ENCODE measurements at places on chromosomes 7 and 10.

DNA sequence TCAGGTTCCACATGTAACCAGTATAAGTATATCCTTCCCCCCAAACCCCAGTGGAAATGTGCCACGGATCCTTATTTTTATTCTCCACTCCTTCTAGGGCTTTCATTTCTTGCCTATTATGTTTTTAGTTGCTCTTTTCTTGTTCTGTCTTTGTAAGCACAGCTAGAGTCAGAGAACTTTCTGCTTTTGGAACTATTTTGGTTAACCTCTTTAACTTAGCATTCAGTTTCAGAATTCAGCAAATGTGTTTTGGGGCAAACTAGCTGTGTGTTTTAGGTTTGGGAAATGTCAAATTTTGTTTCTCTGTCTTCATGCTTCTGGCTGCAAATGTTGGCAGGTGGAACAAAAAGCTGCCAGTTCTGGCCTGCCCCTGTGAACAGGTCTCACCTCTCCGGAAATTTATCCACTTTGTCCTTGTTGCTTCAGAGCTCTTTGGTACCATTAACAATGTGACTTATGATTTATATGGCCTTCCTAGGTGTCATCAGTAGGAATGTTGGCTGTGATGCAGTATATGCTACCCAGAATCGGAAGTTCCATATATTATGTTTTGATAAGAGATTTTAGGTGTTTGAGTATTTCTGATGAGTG lies 156.1 kb downstream of the ADK start:
- no peak for DNase-seq

DNA sequence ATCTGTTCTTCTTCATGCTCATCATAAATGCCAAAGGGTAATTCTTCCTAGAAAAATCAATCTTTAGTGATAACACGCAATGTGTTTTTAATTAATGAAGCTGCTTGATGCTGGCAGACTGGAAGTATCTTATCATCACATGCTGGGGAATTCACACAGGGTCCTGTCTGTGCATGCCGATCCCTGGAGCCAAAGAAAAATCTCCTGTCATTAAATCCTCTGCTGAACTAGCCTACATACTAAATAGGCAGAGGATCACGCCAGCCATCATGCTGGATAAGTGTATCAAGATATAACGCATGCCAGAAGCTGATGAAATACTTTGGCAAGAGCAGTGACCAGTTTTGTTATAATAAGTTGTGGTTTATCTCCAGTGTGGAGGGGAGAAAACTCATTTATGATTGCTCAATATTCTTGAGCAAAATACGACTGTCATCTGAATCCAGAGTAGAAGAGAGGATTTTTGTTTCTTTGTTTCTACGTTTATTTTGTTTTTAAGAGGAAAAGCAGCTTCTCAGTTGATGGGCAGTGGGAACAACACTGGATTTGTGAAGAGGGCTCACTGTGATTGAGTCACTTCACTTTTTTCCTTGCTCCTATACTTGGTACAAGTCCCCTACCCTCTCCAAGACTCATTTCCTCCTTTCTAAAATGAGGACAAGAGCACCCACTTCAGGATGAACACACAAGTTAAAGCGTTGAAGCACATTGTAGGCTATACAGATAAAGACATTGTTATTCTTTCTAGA lies 649.1 kb downstream of the TNS3 start:
- DNase-seq: no peak

DNA sequence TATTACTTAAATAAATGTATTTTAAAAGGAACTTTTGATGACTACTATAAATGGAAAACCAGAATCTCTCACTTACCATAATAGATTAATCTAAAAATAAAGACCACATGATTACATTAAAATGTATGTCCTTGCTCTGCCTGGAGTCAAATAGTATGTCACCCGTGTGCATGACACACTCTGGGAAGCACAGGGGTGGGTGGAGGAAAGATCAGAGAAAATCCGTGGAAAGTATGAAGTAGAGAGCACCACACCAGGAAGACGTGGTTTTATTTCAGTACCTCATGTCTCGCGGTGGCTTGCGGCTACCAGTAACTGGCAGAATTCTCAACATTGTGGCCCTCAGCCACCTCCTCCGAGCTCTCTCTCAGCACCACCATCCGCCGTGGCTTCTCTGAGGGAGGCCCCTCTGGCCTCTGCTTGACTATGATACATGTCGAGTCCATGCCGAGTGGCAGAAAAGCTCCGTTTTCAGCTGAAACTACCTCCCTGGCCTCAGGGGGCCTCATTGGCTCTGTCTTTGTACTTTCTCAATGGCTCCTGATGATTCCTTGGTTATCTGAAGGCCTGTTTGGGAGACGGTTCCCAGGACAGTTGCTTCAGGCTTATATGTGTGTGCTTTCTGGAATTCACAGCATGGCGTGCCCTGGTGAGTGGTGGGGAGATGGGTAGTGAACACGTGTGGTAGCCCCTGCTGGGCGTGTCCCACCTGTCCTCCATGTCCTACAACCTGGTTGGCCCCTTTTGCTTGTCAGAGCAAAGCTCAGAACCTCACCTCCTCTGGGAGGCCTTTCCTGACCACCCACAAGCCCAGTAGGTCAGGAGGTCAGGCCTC lies 49.8 kb downstream of the LHPP start:
- no peak for DNase-seq

DNA sequence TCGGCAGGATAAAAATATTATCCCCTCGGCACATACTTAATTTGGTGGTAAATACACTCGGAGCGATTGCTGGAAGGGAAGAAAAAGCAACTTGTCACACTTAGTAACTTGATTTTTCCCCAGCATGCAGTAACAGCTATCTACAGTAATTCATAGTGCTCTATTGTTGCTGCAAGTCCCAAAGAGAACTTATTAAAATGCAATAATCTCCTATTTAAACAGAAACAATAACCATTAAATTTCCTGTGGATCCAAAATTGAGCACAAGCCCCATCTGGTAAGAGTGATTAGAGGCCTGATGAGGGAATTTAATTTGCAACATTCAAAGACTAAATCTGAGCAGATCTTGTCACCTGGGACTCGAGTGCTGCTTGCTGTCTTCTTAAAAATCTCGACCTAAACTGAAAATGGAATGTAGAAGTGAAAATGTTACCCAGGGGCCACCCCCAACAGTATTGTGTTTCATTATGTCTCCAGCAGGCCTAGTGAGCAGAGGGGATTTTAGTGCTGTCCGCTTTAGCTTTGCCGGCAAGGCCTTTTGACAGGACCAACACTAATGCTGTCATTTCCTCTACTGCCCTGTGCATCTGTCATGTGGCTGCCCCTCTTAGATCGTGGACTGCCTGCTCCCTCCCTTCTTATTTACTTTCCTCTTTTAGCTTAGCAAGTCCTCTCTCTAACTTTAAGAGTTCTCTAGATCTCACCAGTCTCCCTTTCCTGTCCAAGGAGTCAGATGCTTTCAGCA lies 639.7 kb downstream of the AUTS2 start:
- DNase-seq: no peak

- no peak for DNase-seq
Observed at GRCh38 chr10:116732573-116732972, 9.8 kb downstream of the HSPA12A start.

DNA sequence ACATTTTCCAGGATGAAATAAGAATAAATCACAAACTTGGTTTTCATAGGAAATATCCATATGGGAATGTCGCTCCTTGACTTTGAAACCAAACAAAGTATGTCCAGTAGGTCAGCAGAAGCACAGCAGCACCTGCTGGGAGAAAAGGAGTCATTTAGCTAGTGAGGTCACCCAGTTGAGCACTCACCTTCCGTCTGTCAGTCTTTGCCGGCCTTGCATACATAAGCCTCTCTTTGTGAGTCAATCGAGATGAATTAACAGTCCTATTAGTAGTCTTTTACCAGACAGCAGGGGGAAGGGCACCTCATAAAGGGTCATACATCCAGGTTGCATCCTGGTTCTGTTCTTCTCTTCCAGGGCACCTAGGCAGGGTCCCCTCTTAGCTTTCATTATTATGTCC lies 232.5 kb upstream of the FZD1 start:
- DNase-seq: no peak

DNA sequence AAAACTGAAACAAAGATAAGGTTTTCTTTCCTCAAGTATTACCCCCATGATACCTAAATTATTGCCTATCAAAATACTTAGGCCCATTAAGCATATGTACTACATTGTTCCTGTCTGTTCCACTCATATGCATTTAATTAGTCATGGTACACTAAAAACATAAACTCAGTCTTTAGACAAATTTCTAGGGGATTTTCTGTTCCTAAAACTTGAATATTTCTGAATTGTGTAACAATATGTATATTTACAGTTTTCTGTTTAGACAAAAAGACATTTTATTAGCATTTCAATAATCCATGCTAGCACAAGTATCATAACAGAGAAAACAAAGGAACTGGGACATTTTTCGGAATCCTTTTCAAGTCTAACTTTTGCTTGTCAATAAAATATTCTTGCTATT lies 234.2 kb downstream of the CRPPA start:
- DNase-seq: no peak

GRCh38 chr7:134752006-134752760 lies 27.3 kb upstream of the CALD1 start:
- no peak for DNase-seq

DNA sequence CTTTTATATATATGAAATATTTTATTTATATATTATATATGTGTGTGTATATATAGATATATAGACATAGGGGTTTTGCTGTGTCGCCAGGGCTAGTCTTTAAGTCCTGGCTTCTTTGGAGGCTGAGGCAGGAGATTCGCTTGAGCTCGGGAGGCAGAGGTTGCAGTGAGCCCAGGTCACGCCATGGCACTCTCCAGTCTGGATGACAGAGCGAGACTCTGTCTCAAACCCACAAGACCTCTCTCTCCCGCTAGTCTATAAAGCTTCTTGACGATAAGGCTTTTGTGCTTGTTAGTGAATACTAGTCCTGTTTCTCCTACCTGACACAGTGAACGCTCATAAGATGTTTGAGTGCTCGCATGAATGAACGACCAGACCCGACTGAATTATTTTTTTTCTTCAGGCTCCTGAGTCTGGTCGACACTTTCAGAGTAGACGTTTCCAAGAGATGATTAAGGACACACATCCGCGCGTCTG lies 577 bp upstream of the DDX21 start:
- DNase-seq: no peak

DNA sequence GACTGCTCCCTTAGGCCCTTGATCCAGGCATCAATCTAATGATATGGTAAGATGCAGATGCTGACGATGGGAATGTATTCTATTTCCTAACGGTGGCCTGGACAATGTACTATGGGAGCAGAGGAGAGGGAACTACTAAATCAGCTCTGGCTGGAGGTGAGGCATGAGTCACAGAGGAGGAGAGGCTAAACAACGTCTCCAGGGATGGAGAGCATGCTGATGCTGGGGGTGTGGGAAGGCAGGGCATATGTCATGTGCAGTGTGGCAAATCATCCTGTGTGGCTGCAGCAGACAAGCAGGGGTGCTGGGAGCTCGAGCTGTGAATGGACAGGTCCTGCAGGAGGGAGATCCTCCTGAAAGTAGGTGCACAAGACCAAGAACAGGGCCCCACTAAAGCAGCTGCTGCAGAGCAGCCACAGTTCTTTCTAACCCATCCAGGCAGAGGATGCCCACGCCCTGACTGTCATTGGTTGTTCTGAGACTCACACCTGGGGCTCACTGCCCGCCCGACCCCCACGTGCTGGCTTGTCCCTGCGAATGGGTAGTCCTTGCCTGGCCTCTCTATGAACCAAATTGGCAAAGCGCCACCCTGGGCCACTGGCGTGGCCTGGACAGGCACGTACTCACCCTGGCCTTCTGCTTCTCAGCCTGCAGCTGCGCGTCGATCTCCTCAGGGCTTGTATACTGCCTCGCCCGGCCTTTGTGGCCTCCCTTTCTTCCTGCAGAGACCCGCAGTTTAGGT lies 4.0 kb downstream of the PDAP1 start:
- DNase-seq: no peak

DNA sequence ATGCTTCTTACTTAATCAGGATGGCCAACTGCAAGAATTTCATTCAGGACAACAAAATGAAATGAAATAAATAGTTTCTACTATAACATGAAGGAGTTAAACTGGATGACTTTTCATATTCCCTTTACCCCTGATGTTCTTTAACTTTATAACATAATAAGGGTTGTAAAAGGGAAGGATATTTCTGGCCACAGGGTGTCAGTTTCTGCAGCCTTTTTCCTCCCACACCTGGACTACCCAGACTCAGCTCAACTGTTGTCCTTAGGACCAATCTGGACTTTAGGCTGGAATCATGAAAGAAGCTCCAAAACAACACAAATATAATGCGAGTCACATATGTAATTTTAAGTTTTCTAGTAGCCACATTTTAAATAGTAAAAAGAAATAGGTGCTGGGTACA lies 43.4 kb downstream of the PRPS1L1 start:
- DNase-seq: no peak

DNA sequence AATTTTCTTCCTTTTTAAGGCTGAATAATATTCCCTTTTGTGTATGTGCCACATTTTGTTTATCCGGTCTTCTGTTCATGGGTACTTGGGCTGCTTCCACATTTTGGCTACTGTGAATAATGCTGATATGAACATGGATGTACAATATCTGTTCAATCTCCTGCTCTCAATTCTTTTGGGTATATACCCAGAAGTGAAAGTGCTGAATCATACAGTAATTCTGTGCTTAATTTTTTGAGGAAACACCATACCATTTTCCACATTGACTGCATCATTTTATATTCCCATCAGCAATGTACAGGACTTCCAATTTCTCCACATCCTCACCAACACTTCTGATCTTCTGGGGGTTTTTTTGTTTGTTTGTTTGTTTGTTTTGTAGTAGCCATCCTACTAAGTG lies 135.0 kb upstream of the INHBA start:
- DNase-seq: no peak

- DNase-seq: no peak
Observed at GRCh38 chr7:50160206-50160605, 67.2 kb upstream of the ZPBP start.

DNA sequence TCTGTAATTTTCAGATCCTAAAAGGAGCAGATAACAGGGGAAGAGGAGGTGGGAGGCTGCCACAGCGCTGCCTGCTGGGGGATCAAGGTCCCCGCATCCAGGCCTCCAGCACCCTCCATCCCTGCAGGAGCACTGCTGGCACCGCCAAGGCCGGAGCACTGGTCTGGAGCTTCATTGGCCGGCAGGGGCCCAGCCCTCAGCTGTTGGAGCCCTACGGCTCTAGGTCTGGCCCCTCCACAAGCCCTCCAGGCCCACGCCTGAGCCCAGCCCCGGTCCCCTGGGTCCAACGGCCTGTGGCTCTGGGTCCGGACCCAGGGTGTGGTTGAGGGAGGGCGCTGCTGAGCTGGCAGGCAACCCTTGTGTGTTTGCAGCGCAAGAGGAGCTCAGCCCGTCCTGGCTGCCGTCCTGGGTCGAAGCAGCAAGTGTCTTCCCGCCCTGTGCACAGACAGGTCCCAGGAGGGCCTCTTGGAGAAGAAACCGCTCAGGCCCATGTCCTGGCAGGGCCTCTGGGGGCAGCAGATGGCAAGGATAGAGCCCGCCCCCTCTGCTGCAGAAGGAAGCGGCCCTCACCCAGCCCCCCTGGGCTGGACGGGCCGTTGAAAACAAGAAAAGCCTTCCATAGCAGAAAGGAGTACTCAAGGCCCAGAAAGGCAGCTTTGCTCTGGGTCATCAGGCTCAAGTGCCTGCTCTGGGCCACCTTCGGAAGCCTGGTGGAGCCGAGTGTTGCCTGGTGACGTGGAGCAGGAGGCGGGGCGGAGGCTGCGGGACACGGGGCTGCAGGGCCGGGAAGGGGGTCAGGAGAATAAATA lies 54.3 kb upstream of the TNRC18 start:
- no peak for DNase-seq

All from esophagus squamous epithelium (tissue), 5 donors.